Bone marrow (tissue), 2 donors: ENCODE measurements at places on chromosomes 3 and 15.
A peak's percentile ranks its signal among the peaks of the same experiment; 100 is the strongest.

GRCh38 chr3:33060609-33061337 is 36.2 kb downstream of the GLB1 start:
- DNase-seq, result no peak

GRCh38 chr15:94584833-94585244 is 353.5 kb downstream of the MCTP2 start:
- peak; percentile 67 for DNase-seq

DNA sequence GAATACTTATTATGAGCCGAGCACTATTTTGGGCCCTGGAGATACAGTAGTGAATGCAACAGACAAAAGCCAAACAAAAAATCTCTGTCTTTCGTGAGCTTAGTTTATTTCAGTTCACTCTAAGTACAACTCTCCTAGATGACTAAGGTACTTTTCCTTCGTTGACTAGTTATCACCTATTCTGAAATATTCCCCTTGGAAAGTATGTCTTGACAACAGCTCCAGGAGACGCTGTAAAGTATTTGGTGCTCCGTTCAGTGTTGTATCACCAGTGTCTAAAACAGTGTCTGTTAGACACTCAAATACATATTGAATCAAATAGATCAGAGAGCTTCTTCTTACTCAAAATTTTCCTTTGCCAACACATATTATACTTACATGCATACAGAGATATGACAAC is 119.6 kb downstream of the TFDP2 start:
- DNase-seq, result no peak

- DNase-seq, result no peak
Measured at GRCh38 chr15:64476550-64476949, 16.2 kb downstream of the ZNF609 start.
